ENCODE measurements at places on chromosomes 11 and 22.
A peak's percentile ranks its signal among the peaks of the same experiment; 100 is the strongest.

DNA sequence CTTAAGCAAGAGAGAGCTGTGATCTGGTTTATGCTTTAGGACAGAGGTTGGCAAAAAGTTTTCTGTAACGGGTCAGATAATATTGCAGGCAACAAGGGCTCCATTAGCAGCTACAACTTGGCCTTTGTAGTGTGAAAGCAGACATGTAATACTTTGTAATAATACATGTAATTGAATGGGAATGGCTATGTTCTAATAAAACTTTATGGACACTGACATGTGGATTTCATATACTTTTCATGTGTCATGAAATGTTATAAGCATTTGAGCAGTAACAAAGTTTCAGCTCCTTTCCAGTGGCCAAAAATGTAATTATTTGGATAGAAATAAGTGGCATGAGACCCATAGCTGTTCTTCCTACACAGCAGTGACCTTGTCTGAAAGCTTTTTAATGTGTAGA, 3.1 kb downstream of the DYNC2H1 start:
- DNase-seq, result no peak

GRCh38 chr11:75725547-75726320, 8.1 kb downstream of the MOGAT2 start:
- no peak for DNase-seq

DNA sequence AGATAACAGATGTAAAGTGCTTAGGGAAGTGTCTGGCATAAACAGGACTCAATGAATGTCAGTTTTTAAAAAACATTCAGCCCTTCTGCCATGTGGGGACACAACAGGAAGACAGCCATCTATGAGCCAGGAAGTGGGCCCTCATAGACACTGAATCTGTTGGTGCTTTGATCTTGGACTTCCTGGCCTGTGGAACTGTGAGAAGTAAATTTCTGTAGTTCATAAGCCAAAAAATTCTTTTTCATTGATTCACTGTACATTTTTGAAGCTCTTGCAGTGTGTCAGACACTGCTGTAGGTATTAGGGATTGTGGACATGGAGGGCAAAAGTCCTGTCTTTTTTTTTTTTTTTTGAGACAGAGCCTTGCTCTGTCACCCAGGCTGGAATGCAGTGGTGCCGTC, 188.6 kb downstream of the HIPK3 start:
- DNase-seq, result peak; percentile 23

DNA sequence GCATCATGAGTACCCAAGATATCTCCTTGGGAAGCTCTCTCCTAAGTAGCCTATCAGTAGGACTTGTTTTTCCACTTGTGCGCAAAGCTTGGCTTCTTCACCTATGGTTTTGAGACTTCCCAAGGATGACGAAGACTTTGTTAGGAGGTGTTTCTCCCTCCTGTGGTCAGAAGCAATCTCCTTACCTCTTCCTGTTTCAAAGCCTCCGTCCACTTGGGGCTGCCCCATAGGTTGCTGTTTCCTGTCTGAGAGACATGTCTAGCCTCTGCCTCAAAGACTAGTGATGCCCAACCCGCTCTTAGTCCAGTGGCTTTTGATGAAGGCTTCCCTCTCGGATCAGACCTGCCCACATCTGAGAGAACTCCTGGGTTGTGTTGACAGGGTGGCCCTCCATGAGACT, 92.9 kb downstream of the TRAF6 start:
- no peak for DNase-seq

GRCh38 chr11:82003671-82004515, 729.8 kb downstream of the FAM181B start:
- DNase-seq, result peak; percentile 25
